ENCODE measurements at places on chromosomes 11 and 22. TPM values are rescaled to one million over a fixed set of nuclear protein-coding genes. Genes with fewer than 3 reads are reported as not detected.

CARD10 gene
- 1.6 TPM for polyA plus RNA-seq

NTM gene
- 32.1 TPM for polyA plus RNA-seq

RFPL2 gene
- not detected for polyA plus RNA-seq

MAP6 gene
- polyA plus RNA-seq: 1.0 TPM

MCAT gene
- polyA plus RNA-seq: 12.1 TPM

ANO9 gene
- not detected for polyA plus RNA-seq

TMEM151A gene
- polyA plus RNA-seq: not detected

- no peak for DNase-seq
These were observed 2.4 kb downstream of the NCR3LG1 start for GRCh38 chr11:17353821-17354600.

- DNase-seq: no peak
These were observed 54.8 kb downstream of the PAK1 start for GRCh38 chr11:77418971-77419597.

DNA sequence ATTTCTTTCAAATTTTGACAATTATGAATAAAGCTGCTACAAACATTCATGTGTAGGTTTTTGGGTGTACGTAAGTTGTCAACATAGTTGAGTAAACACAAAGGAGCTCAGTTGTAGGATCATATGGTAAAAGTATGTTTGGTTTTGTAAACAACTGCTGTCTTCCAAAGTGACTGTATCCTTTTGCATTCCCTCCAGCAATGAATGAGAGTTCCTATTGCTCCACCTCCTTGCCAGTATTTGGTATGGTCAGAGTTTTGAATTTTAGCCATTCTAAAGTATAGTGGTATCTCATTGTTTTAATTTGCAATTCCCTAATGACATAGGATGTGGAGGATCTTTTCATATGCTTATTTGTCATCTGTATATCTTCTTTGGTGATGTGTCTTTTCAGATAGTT, 28.0 kb upstream of the PHOX2A start:
- DNase-seq: no peak

- no peak for DNase-seq
These were observed 10.3 kb upstream of the OMP start for GRCh38 chr11:77092382-77092781.

DNA sequence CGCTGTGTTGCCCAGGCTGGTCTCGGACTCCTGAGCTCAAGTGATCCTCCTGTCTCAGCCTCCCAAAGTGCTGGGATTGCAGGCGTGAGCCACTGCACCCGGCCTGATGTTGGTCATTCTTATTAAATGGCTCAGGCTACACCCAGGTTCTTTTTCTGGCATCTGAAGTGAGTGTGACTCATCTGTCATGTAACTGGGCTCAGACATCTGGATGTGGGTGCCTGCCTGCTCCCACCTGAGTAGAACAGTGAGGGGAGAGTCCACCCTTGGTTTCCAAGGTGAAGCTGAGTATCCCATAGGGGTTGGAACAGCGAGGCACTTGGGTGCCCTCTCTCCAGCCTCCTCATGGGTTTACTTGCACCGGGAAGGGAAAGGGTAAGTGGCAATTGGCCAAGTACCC, 36.7 kb upstream of the EIF3D start:
- DNase-seq: no peak

DNA sequence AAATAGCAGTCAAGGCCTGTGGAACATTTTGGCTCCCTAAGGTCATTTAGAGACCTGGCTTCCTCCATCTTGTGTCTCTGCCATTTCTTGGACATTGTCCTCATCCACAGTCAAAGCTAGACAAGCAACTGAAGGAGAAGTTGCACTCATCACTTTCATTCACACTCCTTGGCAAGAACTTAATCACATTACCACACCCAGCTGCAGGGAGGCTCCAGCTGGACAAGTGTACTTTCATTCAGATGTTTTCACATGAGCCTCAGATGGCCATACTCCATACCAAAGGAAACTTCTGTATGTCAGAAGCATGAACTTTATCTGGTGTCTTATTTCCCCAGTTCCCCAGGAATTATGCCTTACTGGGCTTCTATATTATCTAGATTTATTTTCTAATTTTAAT, 537.4 kb downstream of the TMEM135 start:
- DNase-seq: no peak

GRCh38 chr11:28086569-28086968, 21.4 kb downstream of the KIF18A start:
- peak; percentile 75 for DNase-seq

- DNase-seq: peak; percentile 44
These were observed 17.3 kb downstream of the EPS8L2 start for GRCh38 chr11:723120-723883.

DNA sequence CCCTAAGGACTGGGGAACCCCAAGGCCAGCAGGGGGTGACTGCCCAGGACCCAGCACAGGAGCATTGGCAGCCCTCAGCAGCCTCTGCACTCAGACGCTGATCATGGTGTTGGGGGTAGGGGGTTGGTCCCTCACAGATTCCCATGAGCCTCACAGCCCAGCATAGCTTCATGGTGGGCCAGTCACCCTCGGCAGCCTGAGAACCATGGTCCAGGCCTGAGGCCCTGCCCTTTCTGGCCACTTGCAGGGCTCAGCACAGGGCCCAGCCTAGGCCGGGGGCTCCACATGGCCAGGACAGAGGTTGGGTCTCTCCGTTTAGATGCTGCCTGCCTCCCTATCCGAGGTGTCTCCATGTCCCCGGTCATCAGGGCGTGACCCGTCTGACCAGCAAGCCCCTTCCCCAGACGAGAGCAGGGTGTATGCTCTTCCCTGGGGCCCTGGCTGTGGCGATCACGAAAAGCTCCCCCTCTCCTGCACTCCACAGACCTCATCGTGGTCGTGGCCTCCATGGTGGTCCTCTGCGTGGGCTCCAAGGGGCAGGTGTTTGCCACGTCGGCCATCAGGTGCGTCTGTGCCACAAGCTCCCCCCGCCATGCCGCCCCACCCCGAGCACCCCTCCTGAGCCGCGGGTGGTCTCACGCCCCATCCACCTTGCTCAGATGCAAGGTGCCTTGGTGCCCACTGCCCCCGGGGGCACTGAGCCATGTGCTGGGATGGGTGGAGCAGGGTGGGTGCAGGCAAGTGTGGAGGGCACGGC, 126.2 kb downstream of the KCNQ1 start:
- no peak for DNase-seq

DNA sequence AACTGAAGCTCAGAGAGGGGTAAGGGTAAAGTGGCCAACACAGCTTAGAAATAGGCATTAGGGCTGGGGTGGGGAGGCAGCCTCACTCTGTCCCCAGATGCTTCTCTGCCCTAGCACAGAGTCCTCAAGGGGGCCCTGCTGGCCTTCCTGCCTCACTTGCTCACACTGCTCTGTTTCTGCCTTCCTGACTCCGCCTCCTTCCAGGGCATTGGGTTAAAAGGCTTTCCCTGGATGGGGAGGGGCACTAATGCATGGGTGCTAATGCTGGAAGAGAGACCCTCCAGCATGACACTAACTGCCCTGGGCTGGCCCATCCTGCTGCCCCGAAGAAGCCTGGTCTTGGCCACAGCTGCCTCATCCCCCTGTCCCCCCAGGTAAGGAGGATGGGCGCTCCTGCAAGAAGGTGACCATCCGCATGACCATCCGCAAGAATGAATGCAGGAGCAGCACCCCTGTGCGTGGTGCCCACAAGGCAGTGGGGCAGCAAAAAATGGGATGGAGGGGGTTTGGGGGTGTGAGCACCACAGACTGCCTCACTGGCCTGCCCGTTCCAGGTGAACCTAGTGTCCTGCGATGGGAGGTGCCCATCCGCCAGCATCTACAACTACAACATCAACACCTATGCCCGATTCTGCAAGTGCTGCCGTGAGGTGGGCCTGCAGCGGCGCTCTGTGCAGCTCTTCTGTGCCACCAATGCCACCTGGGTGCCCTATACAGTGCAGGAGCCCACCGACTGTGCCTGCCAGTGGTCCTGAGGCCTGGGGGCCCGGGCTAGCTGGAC, 74.0 kb upstream of the MYOD1 start:
- DNase-seq: no peak

- DNase-seq: peak; percentile 69
These were observed 22.6 kb downstream of the APLNR start for GRCh38 chr11:57214494-57214893.

GRCh38 chr11:69309631-69310280, 15.8 kb downstream of the MYEOV start:
- peak; percentile 41 for DNase-seq

GRCh38 chr11:120235024-120235628, 4.8 kb upstream of the POU2F3 start:
- peak; percentile 50 for DNase-seq

DNA sequence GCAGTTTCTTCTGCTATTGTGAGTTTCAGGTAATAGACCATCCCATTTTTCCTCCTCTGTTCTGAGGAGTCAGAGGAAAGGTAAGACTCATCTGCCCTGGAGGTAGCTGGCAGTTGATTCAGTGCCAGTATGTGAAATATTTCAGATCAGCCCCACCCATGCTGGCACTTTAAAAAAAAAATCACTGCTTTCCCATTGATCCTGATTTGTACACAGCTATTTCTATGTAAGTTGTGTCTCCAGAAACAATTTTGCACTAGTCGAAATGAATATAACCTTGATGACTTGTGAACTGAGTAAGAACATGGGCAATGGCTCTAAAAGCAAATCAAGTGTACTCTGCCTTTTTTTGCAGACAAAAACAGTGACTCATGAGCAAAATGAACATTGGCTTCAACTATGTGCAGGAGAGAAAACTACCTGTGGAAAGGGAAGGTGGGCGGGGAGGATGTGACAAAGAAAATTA, 82.0 kb upstream of the OR5AK2 start:
- DNase-seq: no peak

GRCh38 chr11:74770456-74770855, 21.8 kb downstream of the RNF169 start:
- no peak for DNase-seq

DNA sequence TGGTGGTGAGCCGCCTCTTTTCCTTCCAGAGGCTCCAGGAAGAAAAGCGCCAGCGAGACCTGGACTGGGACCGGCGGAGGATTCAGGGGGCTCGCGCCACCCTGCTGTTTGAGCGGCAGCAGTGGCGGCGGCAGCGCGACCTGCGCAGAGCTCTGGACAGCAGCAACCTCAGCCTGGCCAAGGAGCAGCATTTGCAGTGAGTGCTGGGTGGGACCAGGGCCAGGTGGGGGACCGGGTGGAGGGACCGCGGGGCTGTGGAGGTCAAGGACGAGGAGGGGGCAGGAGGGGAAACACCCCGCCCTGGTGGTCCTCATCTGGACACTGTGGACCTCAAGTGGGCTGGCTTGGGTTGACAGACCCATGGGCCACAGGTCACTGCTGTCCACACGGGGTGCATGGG, 17.4 kb downstream of the RIBC2 start:
- DNase-seq: no peak

DNA sequence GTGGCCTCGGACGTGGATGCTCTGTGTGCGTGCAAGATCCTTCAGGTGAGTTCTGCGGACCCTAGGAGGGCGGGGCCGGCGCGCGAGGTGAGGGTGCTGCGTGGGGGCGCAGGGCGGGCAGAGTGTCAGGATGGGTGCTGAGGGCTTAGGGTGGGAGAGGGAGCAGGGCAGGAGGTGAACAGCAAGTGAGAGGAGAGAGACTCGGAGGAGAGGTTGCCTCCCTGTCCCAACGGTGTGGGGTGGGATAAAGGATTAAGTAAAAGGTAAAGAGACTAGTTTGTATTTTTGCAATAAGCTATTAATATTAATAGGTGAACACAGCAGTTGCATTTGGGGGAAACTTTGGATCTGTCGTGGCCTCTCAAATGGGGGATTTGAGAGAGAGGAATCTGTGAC, 451 bp downstream of the CDC45 start:
- no peak for DNase-seq

- DNase-seq: no peak
These were observed 111.3 kb downstream of the SLC17A6 start for GRCh38 chr11:22449441-22449840.

DNA sequence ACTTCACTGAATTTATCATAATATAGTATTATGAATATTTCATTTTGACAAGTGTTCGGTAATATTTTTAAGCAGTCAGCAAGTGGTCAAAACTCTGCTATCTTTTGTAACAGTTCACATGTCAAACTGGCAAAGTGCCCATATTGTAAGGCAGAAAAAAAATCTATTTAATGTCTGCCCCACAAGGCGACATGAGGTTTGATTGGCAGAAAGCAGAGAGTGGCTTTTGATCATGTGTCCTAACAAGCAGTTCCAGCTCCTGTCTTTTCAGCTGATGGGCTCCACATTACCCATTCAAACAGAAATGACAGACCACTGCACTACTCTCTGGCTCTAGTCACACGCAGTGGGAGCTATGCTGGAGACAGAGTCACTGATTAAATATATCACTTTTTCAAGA, 59.0 kb downstream of the SOX6 start:
- DNase-seq: no peak

DNA sequence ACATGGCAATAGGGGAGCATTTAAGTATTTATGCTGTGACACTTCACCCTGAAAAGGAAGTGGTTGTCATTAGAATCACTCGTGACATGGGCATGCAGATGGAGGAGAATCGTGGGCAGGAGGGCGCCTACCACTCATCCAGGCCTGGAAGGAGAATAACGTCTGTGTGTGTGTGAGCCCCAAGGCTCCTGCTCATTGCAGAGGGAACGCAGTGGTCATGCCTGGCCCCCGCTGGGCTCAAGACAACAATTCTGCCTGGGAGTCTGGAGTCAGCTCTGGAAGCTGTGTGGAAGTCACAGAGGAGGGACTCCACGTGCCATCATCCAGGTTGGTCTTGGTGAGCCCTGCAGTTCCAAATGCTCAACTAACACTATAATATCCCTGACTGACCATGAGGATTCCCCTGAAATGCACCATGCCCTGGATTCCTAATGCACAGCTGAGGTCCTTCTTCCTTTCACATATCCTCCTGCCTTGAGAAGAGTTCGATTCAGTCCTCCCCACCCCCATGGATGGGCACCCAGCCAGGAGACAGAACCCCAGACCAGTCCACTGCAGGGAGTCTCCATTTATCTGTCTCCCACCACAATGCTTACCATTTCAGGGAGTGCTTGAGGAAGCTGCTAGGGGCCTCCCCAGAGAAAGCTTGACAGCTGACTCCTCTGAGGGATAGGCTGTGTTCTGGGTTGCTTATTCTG, 446.9 kb upstream of the B3GAT1 start:
- no peak for DNase-seq

- DNase-seq: no peak
These were observed 262.6 kb downstream of the BUD13 start for GRCh38 chr11:116510166-116510565.

DNA sequence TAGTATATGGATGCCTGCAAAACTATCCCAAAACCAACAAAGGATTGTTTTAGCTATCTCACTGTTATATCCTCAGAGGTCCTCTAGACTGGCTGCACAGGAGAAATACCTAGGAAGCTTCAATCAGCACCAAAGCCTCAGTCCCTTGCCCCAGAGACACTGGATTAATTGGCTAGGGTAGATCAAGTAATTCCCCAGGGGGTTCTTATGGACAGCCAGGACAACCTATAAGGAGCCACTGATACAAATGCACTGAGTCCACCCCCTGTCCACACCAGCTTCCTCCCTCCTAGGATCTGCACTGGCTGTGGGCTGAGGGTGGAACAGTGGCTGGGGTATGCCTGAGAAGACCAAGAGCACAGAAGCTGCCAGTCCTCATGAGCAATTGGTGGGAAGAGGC, 16.3 kb downstream of the ADORA2A start:
- no peak for DNase-seq
